ENCODE measurements at places on chromosomes 11 and 22.

GRCh38 chr22:49776891-49777290 is 50.8 kb downstream of the BRD1 start:
- DNase-seq = no peak

DNA sequence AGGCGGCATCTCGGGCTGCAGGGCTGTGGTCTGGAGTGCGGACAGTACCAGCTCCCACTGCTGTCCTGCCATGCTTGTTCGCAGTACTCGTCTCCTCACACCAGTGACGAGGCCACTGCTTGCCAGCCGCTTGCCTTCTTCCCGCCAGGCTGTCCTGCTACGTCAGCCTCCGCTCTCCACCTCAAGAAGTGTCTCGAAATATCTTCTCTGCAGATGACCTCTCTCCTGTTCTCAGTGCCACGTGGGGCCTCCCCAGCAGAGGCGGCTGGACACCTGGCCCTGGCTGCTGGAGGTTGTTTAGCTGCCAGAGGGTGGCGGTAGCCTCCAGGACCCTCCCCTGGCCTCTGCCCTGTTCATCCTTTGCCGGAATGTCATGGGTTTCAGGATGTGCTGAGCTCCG is 3.1 kb upstream of the CCDC188 start:
- no peak for DNase-seq

DNA sequence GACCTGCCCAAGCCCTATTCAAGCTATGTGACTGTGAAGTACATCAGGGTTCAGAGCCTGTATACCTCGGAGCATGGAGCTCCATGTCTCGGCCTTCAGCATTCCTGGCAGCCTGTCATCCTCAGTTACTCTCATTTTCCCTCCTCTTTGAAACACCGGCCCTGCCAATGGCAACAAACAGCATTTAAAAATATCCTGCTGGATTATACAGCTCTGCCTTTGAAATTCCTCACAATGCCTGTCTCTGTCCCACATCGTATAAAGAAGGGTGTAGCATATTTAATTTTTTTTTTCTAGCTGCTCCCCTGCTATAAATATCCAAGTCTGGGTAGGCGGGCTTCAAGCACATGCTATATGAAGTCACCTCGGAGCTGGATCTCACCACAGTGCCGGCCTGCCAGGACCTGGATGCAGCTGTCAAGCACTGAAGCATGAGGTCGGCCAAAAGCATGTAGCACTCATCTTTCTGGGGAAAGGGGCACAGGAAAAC is 11.8 kb downstream of the ABTB2 start:
- no peak for DNase-seq

DNA sequence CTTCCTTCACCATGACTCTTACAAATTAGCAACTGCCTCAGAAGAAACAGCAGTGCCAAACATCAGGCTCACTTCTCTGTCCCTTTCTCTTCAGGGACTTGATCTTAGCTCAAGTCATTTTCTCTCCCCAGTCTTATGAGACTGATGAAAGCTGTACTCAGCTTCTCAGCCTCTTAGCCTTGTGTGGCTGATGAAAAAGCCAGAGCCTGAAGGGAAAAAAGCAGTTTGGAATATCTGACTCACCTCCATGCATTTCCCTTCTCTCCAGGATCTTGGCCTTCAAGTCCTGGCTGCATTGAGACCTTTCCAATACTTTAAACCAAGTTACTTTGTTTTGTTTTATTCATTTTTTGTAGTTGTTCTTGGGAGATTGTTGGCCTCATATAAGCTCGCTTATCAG is 195.9 kb downstream of the SPON1 start:
- no peak for DNase-seq

DNA sequence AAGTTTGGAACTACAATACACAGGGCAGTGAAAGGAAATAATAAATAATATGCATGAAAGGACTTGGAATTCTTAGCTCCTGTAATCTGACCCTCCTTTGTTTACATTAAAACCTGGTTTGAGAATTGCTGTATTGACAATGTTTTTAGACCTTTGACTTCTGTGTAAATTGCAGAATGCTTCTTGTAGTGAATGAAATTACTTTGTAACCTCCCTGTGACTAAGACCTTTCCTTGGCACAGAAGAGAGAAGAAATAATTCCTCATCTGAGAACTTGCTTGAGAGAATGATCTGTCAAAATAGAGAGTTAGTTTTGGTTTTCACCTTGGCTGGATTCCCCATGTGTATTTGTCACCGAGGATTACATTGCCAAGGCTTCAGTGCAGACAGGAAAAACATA is 640.0 kb upstream of the ANO5 start:
- DNase-seq = no peak

All from DND-41 (cell line).